ENCODE measurements at places on chromosomes 12 and 14.

GRCh38 chr14:78135450-78135891 lies 34.7 kb upstream of the NRXN3 start:
- DNase-seq, result no peak

DNA sequence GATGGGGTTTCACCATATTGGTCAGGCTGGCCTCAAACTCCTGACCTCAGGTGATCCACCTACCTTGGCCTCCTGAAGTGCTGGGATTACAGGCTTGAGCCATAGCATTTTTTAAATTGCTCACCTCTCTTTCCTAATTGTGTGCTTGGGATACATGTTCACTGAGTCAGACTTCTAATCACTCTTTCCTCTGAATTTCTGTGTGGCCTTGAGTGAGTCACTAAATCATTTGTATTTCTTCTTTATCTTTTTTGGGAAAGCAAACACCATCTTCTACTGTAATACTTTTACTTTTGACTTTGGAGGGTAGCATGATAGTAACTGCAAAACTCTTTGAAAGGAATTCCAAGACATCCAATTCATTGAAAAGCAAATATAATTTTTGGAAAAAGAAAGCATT lies 60.8 kb downstream of the FLRT2 start:
- DNase-seq, result no peak

DNA sequence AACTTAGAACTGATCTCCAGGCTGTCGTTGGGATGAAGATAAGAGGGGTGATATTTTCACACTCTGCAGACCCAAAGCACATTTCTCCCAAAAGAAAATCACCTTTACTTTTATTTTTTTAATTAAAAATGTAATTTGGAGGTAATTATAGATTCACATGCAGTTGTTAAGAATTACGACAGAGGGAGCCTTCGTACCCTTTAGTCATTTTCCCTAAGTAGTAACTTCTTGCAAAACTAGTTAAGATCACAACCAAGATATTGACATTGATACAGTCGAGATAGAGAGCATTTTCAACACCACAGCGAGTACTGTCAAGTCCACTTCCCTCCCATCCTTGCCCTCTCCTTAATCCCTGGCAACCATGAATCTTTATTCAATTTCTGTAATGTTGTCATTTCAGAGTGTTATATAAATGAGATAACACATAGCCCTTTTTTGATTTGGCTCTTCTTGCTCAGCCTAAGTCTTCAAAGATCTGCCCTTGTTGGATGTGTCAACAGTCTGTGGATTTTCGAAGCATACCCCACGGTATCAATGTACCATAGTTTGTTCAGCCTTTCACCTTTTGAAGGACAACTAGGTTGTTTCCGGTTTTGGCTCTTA lies 39.6 kb downstream of the DNAH10 start:
- no peak for DNase-seq

GRCh38 chr12:98745578-98746391 lies 100.7 kb downstream of the APAF1 start:
- no peak for DNase-seq

GRCh38 chr12:51421266-51421884 lies 3.3 kb upstream of the SLC4A8 start:
- DNase-seq, result peak; percentile 8

- DNase-seq, result no peak
These were observed 585 bp upstream of the TEAD4 start for GRCh38 chr12:2958432-2959191.

DNA sequence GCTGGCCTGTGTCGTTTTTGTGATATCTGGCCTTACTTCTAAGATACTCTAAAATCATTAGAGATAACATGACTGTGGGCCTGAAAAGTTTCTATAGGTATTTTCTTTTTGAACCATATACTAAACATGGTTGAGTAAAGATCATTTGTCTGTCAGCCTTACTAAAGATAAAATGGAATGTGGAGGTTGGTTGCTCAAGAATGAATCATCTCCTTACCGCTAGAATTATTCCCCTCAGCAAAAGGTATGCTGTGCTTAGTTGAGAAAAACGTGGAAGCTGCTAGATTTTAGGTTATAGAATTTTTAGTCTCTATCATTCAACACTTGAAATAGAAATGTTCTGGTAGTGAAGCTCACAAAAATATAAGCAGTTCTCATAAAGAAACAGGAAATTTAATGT lies 407.3 kb downstream of the AEBP2 start:
- DNase-seq, result no peak

DNA sequence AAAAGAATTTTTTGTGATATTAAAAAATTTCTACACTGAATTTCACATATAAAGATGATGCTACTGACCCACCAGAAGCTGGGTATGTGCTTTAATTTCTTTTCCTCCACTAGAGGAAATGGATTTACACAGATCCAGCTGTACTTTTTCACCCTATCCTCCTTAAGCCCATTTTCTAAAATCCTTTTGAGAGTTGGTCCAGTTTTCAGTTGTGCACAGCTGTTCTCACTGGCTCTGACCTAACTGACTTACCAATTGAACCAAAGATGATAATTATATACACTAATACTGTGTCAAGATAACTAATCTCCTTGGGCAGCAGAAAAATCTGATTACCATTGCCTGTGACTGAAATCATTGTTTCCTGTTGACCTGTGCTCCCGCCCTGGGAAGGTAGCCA lies 108.5 kb downstream of the ZFC3H1 start:
- no peak for DNase-seq

DNA sequence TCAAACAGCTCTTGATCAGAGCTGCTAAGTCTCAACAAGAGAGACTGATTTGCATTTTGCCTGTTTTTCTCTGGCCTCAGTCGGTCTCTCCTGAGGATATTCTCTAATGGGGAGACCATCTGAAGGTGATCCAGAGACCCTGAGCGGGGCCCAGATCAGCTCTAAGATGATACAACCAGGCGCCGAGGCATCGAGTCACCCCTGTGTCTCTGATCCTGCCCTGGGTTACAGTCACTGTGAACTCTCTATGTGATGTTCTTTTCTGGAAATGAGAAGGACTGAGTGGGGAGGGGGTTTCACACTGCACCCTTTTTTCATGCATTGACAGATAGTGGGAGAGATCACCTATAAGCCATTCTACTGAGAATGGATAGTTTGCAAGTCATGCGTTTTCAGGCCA lies 247.6 kb upstream of the PWP1 start:
- no peak for DNase-seq

GRCh38 chr12:12456637-12457036 lies 99.8 kb downstream of the BORCS5 start:
- no peak for DNase-seq

- DNase-seq, result no peak
These were observed 5.6 kb downstream of the TCP11L2 start for GRCh38 chr12:106308121-106308520.

DNA sequence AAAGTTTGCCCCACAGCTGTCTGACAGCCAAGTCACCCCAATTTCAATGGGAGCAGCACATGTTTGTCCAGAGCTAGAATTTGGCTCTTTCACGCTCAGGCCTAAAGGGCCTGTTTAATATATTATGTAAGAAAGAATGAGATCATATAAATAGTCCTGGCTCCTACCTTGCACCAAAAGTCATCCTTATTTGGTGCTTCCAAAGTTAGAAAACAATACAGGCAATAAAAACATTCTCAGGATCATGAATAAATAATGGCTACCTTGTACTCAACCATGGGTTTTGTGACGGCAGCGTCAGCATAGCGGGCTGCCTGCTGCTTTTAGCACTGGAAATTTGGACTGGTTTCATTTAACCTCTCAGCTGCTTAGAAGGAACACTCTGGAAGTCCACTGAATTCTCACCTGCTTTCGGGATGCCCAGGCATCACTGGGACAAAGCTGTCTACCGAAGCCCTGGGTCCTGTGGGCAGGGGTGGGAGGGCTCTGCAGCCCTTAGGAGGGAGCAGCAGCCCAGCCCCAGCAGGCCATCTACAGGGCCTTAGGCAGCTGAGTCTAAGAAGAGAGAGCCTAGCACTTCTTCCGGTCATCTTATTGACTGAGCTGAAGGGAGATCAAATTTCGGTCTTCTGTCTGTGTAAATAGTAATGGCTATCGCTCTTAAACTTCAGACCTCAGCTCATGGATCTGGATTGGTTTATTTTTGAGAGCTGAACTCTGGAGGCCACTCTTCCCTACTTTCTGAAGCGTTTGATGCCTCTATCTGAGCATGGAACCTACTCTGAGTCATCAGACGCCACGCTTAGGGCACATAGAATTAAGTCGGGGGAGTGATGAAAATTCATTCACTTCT lies 106.5 kb downstream of the SAMD4A start:
- no peak for DNase-seq

GRCh38 chr14:99636487-99636886 lies 8.4 kb upstream of the HHIPL1 start:
- DNase-seq, result no peak

DNA sequence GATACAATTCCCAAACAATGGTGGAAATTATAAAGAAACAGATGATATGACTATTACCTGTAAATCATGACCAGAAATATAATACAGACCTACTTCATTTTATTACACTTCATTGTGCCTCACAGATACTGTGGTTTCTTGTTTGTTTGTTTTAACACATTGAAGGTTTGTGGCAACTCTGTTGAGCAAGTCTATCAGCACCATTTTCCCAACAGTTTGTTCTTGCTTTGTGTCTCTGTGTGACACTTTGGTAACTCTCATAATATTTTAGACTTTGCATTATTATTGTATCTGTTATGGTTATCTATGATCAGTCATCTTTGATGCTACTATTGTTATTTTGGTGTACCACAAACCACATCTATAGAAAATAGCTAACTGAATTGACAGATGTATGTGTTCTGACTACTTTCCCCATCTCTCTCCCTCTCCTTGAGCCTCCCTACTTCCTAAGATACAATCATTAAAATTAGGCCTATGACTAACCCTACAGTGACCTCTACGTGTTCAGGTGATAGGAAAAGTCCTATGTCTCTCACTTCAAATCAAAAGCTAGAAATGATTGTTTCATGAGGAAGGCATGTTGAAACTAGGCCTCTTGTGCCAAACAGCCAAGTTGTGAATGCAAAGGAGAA lies 49.1 kb downstream of the FBXO33 start:
- DNase-seq, result no peak

- DNase-seq, result no peak
These were observed 69.6 kb upstream of the SFSWAP start for GRCh38 chr12:131641315-131641714.

DNA sequence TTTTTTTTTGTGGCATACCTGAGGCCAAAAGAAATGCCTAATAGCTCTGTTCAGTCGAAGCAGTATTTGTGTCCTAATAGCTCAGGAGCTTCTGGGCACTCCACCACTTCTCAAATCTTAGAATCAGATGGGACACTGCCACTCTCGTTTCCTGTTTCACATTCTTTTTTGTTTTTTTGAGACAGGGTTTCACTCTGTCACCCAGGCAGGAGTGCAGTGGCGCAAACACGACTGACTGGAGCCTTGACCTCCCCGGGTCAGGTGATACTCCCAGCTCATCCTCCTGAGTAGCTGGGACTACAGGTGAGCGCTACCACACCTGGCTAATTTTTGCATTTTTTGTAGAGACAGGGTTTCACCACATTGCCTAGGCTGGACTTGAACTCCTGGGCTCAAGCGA lies 52.7 kb downstream of the SPPL3 start:
- DNase-seq, result no peak

DNA sequence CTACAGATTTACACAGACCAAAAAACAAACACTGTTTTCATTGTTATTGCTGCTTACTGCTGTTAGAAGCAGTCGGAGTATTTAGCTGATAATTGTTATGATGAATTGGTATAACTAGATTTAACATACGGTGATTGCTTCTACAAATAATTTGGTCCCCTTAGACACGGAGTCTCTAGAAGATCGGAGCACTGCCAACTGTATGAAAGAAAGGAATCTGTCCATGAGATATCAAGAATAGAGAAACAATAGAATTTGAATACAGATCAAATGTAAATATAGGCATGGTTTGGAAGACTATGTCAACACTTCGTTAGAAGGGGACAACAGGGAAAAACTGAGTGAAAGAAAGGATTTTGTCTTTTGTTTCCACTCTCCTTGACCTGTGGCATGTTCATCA lies 110.9 kb downstream of the PPP2R5E start:
- no peak for DNase-seq

DNA sequence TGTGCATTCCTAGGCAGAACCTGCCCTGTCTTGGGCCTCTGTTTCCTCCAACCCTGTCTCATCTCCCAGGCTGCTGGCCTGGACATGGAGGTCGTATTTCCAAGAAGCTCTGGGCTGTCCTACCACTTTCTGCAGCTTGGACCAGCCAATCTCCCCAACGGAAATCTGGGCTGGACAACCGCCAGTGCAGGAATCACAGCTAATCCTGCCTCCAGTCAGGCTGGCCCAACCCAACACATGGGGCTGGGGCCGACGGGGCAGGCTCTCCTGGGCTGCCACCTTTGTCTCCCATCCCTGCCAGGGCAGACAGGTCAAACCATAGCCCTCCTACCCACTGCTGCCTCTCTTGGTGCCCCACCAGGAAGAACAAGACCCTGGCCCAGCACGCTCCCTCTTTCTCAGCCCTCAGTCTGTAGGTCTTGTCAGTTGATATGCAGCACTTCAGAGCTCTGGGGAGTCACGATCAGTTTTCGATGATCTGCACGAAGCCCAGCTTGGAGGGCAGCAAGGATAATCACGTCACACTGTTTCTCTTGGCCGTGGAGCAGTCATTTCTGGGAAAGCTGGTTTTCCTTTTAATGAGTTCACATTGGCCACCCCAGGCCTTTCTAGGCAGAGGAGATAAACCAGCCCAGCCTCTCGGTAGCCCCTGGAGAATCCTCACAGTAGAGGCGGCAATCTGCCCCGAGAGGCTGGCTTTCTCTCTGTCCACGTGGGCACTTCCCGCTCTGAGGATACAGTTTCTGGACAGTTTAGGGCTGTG lies 195.2 kb upstream of the PRMT8 start:
- no peak for DNase-seq

DNA sequence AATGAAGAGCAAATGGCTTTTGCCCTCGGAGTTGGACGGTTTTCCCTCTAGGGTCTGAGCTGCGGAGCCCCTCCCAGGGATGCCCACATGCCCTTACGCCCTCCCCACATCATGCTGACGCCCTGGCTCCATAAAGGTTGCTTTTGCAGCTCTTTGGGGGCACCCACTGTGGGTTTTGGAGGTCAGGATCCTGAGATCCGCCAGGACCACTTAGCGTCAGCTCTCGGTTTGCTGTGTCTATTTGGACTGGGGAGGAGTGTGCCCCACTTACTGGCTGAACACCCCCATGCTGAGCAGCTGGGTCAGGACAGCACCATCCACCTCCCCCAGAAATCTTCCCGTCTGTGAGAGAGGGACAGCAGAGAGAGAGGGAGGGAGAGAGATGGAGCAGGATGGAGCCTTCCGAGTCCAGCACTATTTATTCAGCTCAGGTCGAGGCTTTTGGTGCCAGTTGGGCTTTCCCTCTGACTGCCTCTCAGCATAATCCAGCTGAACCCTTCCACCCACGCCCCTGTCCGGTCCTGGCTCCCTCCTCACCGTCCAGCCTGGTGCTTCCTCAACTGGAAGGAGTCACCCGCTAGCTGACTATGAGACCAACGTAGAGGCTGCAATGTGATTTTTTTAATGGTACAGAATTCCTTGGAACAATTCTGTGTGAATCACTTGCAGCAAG lies 18.9 kb upstream of the LRTM2 start:
- DNase-seq, result no peak

DNA sequence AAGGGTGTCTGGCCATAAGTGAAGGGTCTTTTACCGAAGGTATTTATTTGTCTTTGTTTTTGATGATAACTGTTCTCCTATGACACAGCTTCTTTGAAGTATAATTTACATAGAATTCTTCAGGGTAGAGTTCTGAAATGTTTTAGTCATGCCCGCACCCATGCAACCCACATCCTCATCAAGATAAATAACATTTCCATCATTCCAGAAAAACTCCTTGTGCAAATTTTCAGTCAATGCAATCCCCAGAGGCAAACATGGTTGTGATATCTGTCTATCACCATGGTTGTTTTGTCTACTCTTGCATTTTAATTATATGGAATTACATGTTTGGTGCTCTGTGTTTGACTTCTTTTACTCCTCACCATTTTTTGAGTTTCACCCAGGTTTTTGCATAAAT lies 837.8 kb downstream of the AACS start:
- DNase-seq, result no peak
